ENCODE measurements at places on chromosomes 16 and 17.

- no peak for DNase-seq
Measured at GRCh38 chr17:72351884-72352346, 231.1 kb downstream of the SOX9 start.

DNA sequence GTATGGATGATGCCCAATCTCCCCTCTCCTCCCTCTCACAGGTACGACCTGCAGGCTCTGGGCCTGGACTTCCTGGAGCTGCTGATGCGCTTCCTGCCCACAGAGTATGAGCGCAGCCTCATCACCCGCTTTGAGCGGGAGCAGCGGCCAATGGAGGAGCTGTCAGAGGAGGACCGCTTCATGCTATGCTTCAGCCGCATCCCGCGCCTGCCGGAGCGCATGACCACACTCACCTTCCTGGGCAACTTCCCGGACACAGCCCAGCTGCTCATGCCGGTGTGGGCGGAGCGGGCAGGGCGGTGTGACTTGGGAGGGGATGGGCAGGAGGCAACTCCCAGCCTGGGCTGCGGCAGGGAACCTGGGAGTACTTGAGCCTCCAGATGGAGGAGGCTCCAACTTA lies 18.1 kb downstream of the SPATA32 start:
- no peak for DNase-seq

- DNase-seq: no peak
Measured at GRCh38 chr17:33929181-33929724, 325.8 kb upstream of the CCL2 start.

GRCh38 chr16:2256531-2257140 lies 5.2 kb upstream of the ECI1 start:
- DNase-seq: no peak

- DNase-seq: no peak
Measured at GRCh38 chr17:2040942-2041560, 771 bp upstream of the OVCA2 start.

GRCh38 chr17:863880-864279 lies 81.7 kb downstream of the MRM3 start:
- DNase-seq: no peak

DNA sequence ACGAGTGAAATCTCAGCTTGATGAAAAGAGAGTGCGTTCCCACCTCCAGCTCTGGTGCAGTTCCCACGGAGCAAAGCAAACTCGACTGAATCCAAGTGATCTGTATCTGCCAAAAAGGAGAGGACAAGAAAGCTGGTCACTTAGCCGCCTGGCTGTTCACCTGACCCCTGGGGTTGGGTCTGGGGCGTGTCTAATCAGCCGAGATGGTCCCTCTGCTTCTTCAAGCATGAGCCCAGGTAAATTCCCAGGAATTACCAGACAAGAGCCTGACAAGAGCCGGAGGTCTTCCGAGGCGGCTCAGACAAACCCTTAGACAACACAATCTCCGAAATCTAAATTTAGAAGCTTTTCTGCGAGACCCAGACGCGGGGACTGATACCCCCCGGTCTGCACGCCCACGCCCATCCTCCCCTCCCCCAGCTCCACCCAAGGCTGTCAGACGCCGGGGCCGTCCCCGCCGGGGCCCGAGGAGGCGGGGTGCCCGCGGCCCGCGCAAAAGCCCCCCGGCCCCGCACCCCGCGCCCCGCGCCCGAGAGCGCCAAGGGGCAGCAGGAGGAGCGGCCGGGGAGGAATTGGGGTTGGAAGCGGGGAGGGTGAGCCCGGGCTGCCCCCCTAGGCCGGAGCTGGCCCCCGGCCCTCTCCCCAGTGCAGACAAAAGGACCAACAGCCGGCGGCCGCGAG lies 674 bp downstream of the ZNF821 start:
- peak; percentile 52 for DNase-seq

- no peak for DNase-seq
Measured at GRCh38 chr17:19787733-19788357, 39.7 kb upstream of the ALDH3A1 start.

DNA sequence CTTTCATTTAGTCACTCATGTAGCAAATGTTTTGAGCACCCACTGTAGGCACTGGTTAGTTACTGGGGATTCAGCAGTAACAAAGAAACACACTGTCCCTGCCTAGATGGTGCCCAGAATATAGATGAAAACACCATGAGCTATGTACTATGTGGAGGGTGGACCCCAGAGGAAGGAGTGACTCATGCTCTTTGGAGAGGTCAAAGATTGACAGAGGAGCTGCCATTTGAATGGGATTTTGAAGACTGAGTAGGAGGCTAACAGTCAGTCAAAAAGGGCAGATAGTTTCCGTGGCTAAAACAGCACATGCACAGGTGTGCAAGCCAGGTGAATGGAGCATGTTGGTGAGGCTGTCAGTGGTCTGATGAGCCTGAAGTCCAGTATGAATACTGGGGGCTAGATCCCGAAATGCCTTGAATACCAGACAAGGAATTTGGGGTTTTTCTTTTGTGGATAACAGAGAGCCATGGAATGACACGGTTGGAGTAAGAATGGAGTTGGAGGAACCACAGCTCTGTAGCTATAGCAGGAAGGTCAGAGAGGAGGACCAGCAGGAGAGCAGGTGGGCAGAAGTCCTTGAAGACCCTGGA lies 6.1 kb downstream of the IL21R start:
- DNase-seq: no peak

- DNase-seq: no peak
Measured at GRCh38 chr17:6812295-6812694, 19.2 kb downstream of the TEKT1 start.

GRCh38 chr17:48012151-48012520 lies 25.5 kb downstream of the COPZ2 start:
- no peak for DNase-seq

GRCh38 chr16:50509521-50510341 lies 38.5 kb upstream of the NKD1 start:
- no peak for DNase-seq

- no peak for DNase-seq
Measured at GRCh38 chr16:72853575-72854266, 194.2 kb downstream of the ZFHX3 start.

GRCh38 chr16:69822174-69822935 lies 60.2 kb downstream of the WWP2 start:
- DNase-seq: no peak

DNA sequence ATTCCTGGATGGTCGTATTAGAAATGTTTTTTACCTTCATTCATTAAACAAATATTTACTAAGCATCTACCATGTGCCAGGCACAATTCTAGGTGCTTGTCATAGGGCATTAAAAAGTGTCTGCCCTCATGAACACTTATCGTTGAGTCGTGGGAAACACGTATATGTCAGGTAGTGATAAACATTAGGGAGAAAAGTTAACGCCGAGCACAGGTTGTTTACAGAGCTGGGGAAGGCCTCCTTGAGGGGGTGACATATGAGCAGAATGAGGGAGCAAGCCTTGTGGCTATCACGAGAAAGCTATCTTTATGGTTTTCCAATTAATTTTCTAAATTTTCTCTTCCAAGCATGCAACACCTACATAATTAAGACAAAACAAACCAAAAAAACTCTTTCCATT lies 985 bp upstream of the ZNF213 start:
- DNase-seq: no peak

DNA sequence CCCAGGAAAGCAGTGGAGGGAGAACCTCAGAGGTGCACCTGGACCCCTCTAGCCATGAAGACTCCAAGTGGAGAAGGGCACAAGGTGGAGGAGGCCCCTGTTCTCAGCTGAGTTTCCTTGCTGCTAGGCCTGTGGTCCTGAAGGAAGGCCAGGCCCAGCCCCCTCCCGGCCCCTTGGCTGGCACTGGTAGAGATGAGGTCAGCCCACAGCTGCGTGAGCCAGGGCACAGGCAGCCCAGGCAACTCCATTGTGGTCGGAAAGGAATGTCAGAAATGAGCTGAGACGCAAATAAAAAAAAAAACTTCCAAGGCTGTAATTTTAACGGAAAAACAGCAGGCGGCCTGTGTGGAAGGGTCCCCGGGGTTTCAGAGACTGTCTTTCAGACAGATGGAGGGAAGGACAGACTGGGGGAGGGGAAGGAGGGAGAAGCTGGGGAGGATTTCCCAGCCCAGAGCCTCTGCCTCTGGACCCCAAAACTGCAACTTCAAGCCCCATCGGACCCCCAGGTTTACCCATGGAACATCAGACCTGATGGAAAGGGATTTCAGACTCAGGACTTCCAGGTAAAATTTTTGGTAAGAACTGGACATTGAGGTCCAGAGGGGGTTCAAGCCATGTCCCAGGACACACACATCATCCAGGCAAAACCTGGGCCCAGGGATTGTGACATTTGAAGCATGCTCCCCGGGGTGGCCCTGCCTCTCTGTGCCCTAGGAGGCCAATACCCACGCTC lies 25.6 kb upstream of the MRPS23 start:
- peak; percentile 59 for DNase-seq

GRCh38 chr17:4331614-4332013 lies 34.9 kb downstream of the UBE2G1 start:
- no peak for DNase-seq

GRCh38 chr17:64420143-64420670 lies 28.7 kb upstream of the MILR1 start:
- no peak for DNase-seq

DNA sequence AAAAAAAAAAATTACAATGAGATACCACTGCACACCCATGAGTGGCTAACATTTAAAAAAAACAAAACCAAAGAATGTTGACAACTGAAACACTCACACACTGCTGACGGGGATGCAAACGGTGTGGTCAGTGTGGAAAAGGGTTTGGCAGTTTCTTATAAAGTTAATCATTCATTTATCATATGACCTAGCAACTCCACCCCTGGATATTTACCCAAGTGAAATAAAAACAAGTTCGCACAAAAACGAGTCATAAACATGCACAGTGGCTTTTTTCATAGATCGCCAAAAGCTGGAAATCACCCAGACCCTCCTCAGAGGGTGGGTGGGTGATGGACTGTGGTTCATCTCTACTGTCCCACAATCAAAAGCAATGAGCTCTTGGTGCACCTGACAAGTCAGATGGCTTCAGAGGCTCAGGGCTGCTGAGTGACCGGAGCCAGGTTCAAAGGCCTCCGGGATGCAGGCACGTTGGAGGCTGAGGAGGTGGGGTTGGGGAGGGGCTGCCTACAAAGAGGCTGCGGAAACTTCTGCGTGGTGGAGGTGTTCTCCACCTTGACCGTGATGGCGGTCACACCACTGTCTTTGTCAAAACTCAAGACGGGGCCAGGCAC lies 14.2 kb downstream of the RAB40B start:
- DNase-seq: no peak

GRCh38 chr16:414395-415169 lies 10.9 kb upstream of the RAB11FIP3 start:
- no peak for DNase-seq

GRCh38 chr17:30084788-30085187 lies 31.8 kb upstream of the NSRP1 start:
- no peak for DNase-seq

DNA sequence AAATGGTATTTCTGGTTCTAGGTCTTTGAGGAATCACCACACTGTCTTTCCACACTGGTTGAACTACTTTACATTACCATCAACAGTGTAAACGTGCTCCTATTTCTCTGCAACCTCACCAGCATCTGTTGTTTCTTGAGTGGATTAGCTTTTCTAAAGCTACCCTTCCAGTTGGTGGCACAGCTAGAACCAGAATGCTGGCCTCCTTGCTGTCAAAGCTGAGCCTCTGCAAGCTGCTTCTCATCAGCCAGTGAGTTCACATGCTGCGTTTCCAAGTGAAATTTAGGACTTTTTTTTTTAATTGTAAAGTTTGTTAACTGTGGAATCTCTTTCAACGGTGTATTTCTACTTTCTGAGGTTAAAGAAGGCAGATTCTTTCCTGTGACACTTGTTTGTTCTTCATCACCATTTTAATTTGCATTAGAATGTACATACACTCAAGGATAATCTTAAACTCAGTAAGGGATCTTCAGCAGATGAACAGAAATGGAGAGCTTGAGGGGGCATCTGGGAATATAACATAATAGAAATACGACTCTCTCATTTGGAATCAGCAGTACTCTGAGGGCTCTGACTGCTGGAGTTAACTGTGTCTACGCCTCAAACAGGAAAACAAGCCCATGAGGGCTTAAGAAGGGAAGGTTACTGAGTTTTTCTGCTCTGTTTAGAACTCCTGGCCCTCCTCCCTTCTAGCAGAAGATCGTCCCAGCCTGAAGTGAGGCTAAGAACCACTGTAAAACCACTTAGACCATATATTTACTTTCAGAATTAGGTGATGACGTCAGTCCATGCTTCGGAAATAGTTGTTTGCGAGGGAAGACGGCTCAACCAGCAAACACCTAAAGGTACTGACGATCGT lies 148.4 kb upstream of the FAM20A start:
- no peak for DNase-seq

DNA sequence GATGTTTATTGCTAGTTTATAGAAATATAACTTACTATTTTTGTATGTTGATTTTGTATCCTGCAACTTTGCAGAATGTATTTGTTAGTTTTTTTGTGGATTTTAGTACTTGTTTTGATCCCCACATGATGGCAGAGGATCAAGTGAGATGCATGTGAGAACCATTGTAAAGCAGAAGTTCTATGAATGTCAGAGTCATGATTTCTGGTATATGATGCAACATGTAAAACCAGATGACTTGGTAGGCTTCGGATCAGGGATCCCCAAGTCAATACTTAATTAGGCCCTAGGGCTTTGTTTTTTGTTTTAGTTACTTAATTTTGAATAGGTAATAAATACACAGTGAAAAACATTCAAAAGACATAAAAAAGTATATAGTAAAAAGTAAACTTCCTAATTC lies 45.8 kb downstream of the ESRP2 start:
- DNase-seq: no peak
